ENCODE measurements at places on chromosomes 11 and 22.

- no peak for DNase-seq
Observed at GRCh38 chr22:30272781-30273601, 6.3 kb upstream of the OSM start.

GRCh38 chr22:45425101-45425500 lies 11.6 kb downstream of the RIBC2 start:
- peak; percentile 12 for DNase-seq

DNA sequence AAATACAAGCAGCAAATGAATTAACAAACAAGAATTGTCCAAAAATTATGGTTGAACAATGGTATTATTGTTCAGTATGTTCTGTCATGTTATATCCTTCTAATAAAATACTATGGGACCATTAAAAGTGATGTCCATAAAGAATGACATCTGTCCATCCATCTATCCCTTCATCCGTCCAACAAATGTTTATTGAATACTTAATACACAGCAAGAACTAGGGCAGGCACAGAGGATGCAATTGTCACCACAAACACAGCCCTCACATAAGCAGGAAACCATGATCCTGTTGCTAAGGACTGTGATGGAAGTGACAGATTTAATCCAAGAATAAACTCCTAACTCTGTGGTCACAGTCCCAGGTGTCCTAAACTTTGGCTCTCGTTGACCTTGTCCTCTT lies 20.7 kb upstream of the B3GAT1 start:
- no peak for DNase-seq

GRCh38 chr11:72681226-72682153 lies 7.3 kb upstream of the PDE2A start:
- no peak for DNase-seq

DNA sequence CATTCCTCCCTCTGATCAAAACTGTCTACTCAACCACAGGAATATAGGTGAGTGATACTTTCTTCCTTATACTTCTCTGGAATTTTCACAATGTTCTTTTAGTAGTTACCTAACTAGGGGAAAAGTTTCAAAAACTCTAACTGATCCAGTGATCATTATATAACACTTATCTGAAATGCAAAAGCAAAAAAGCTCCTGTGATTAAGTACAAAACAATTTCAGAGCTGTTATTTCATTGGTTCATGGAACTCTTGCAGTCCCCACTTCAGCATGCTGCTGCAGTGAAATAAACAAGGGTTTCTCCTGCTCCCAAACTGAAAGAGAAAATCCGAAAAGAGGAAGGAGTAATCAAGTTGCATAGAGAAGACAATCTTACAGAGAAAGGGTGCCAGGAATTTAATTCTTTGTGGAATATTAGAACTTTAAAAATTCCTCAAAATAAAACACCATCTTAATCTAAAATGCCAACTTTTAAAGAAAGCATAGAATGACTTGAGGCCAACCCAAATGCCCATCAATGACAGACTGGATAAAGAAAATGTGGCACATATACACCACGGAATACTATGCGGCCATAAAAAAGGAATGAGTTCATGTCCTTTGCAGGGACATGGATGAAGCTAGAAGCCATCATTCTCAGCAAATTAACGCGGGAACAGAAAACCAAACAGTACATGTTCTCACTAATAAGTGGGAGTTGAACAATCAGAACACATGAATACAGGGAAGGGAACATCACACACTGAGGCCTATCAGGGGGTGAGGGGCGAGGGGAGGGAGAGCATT lies 20.3 kb downstream of the PPP2R1B start:
- DNase-seq: no peak

DNA sequence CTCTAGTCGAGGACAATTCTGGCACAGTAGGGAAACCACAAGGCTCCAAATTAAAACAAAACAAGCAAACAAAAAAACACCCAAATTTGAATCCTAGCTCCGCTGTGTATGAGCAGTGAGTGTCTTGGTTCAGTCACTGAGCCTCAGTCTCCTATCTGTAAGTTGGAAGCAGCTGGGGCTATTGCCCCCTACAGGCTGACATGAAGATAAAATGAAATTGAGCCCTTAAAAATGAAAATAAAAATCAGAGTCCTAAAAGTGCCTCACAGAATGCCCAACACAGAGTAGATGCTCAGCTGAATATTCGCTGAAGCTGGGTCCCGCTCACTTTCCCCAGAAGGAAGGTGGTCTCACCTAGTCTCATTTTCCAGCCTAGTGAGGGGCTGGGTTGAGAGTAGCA lies 65.2 kb downstream of the PDE2A start:
- DNase-seq: no peak

GRCh38 chr11:44760917-44761550 lies 34.3 kb downstream of the TSPAN18 start:
- DNase-seq: no peak

DNA sequence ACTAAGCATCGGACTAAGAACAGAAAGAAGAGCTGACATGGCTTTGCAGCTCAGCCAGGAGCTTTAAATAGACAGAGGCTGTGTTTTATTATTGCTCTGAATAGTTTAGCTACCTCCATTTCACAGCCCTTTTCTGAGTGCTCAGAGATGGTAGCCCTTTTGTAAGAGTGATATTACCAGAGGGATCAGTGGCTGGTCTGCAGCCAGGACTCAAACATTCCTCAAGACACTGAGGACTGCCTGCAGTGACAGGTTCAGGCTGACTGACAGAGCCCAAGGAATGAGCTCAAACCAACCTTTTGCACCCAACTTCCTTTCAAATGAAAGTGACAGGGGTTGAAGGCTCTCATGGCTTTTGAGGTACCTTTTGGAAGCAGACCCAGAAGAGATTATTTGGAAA lies 189.0 kb downstream of the DDX10 start:
- DNase-seq: no peak

GRCh38 chr11:93775289-93775688 lies 8.8 kb upstream of the MED17 start:
- DNase-seq: no peak

DNA sequence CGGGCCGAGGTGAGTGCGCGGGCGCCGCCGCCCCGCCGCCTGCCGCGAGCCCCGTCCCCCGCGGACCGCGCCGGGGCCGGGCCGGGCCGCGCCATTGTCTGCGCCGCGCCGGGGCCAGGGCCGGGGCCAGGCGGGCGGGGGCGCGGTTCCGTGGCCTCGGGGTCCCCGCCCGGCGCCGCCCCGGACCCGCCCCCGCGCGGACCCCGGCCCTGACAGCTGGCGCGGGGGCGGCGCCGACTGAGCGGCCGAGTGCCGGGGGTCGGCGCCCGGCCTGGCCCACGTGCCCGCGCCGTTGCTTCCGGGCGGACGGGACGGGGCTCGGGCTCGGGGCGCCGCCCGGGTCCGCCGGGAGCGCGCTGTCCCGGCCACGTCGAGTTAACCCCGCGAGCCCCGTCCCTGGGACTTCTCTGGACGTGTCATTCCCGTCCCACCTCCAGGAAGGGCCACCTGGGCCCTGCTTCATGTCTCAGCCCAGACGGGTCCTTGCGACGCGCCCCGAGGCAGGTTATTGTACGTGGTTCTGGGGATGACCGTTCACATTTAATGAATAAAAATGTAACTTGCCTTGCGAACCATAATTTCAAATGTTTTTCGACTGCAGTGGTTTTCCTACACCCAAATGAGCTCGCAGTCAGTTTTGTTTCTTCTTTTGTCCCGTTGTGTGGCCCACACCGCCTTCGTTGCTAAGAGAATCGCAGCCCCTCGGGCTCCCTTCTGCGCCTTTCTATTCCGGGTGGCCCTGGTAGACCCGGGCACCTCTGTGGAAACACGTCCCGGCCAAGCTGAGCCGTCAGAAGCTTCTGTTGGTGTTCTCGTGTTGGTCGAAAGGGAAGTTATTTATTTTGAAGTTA lies 562 bp downstream of the ZBED4 start:
- DNase-seq: peak; percentile 73

DNA sequence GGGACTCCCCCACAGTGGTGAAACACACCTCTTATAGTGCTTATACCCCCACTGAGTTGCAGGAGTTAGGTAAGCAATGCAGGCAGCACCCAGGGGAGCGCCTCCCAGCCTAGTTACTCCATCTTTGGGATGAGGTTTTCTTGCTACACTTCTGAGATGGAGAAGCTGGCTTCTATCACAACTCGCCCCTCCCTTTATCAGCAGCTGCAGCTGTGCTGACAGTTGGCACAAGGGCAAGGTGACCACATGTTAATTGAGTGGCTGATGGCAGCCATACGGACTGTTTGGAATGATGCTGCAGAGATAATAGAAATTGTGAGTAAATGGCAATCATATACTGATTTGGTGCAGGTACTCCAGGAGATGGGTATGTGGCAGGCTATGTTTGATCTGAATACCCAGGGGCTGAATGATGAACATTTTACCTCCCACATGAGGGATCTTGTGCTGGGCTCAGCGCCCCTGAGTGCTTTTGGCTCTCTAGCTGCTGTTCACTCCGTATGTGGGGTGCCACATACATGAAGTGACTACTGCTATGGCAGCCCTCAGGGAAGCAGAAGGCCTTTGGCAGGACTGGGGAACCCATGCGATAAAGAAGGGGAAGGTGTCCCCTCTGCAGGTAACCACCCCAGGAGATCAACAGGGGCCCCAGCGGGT lies 29.2 kb upstream of the KCNA4 start:
- DNase-seq: no peak

DNA sequence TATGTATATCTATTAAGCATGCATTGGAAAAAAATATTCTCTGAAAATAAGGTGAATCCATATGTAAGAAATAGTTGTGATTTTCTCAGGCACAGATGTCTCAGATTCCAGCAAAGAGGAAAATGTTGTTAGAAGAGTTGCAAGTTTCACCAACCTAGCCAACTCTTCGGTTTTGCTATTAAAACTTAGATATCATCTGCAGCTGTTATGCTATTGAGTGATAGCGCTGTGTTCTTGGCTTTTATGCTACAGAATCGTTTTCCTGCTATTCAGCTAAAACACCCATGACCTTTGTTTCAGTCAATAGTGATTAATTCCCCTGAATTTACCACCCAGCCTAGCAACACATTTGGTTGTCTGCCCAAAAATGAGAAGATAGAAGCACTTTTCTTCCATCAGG lies 795.6 kb upstream of the ANO3 start:
- no peak for DNase-seq

GRCh38 chr22:49616356-49617231 lies 211.1 kb downstream of the BRD1 start:
- peak; percentile 59 for DNase-seq

- DNase-seq: no peak
Observed at GRCh38 chr22:49736538-49736937, 91.1 kb downstream of the BRD1 start.

- DNase-seq: no peak
Observed at GRCh38 chr22:24433828-24434470, 6.5 kb downstream of the ADORA2A start.

DNA sequence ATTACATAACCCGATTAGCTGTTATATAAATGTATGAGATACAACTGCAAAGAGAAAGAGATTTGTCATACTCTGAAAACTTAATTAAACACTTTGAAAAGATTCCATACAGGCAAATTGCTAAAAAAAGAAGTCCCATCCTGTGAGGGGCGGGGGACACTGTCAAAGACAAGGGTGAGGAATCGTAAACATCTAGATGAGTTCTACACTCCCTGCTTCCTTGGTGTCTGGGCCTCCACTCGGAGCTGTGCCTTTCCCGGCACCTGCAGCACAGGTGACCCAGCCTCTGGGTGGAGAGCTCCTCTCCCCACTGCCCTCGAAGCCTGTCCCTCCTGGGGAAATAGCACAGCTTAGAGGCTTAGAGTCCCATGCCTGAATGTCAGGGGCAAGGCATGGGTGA lies 69.2 kb upstream of the CRYBB3 start:
- no peak for DNase-seq

DNA sequence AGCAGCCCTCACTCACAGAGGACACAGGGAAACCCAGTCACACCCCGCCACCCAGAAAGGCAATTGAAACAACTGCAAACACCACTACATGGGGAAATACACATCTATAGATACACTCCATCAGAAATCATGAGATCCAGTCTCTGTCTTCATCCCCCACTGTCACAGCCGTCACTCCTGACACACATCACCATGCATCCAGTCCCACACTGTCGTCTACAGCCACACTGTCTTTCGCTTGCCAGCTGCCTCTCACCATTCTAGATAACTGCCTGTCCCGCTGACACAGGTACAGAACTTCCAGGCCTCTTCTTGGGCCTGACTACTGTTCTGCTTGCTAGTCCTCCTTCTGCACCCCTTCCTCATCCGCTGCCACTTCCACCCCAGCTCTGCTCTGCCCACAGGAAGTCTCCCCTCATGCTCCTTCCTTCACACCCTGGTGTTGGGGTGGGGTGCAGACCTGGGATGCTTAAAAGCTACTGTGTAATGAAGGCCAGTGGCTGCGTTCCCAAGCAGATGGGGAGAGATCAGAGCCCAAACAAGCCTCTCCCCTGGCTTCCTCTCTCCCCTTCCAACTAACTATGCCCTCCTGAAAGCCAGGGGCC lies 42.6 kb downstream of the SLC22A12 start:
- no peak for DNase-seq

DNA sequence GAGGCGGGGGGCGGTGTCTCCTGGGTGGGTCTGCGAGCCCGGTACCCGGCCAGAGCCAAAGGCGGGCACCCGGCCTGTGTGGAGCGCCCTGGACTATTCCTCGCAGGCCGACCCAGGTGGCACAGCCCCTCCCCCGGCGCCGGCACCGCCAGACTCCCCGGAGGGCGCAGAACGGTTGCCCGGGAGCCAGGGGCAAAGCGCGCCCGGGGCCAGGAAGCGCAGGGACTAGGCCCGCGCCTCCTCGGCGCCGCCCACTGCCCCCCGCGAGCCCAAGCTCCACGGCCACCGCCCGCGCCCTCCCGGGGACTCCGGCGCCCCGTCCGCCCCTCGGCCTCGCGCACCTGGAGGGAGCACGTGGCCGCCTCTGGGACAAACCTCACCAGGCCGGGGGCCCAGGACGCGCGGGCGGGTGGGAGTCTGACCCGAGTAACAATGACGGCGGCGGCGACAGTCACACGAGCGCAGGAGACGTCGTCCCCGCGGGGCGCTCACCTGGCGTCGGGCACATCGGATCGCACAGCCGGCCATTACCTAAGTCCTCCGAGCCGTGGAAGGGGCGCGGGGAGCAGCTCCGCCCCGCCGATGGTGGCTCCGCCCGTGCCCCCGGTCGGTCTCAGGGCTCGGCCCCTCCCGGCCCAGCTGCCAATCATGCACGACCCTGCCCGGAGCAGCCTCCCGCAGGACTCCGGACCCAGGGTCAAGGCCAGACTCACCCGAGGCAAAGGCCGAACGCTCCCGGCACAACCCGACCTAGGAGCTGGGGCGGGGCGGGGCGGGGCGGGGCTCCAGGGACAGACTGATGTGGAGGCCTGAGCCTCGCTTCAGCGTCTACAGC lies 7.4 kb downstream of the PLXNB2 start:
- DNase-seq: no peak

DNA sequence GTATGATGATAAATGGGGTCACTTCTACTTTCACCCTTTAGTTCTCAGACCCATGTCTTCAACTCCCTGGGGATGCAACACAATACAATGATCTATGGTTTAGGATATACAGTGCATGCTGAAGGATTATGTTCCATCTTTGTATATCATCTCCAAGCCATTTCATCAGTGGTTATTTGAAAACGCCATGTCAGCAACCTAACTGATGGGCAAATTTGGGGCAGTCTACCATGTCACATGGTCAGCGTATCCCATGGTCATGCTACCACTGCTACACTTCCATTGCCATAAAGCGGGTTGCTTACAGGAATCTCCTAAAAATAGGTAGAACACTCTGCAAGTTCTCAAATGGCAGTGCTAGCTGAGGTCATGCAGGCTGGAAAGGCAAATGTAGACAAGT lies 236.5 kb upstream of the ISX start:
- DNase-seq: no peak
